NCI-H1694 (cell line): ENCODE measurements at places on chromosomes 3 and 15.

DNA sequence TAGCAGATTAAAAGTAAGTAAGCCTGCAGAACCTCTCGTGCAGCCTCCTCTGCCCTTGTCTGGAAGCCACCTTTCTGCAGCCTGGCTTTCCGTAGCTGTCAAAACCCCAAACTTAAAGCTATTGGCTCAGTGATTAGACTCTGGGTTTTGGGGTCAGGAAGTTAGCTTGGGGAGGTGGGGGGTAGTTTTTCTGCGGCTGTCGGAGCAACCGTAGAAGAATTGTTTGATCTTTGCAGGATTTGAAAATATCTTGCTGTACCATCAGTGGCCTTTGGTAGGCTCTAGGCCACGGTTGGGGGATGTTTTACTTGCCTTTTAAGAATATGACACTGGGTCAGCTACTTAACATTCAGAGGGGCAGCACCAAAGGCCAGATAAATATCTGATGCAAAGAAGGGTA, 88.4 kb upstream of the RASGRP1 start:
- DNase-seq = no peak

- peak; percentile 37 for DNase-seq
These were observed 16.8 kb downstream of the EMC4 start for GRCh38 chr15:34241376-34242330.

- DNase-seq = no peak
These were observed 3.9 kb downstream of the HHLA2 start for GRCh38 chr3:108300103-108300849.

DNA sequence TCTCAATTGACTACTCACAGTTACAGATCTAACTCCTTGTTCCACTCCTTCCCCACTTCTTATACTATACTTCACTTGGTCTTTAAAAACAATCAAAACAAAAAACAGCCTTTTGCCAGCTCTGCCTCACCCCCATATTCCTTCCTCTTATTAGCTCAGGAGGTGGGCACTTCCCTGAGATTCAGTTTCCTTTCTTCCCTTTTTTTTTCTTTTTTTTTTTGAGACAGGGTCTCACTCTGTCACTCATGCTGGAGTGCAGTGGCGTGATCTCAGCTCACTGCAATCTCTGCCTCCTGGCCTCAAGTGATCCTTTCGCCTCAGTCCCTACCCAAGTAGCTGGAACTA, 6.9 kb downstream of the C3orf62 start:
- no peak for DNase-seq

DNA sequence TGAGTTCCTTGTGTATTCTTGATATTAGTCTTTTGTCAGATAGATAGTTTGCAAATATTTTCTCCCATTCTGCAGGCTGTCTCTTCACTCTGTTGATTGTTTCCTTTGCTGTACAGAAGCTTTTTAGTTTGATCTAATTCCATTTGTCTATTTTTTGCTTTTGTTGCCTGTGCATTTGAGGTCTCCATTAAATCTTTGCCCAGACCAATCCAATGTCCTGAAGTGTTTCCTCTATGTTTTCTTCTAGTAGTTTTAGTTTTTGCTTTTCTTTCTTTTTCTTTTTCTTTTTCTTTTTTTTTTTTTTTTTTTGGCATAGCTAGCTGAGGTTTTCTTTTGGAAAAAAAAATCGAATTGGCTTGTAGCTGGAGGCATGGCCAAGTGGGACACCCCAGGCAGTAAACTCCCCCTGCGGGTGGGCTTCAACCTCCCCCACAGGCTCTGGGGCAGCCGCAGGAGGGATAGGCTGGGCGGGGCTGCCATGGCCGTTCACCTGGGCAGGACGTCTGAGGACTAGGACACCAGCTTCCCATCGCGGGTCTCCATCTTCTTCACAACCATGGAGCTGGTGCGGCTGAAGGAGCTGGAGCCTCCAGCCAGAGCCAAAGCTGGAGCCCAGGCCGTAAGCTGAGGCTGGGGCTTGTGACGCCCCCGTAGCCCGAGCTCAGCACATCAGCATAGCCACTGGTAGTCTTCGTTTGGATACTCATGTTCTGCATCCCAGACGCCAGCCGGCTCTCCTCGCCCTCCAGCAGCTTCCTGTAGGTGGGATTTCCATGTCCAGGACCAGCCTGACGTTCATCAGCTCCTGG, 16.2 kb upstream of the PSTPIP1 start:
- DNase-seq = no peak

GRCh38 chr3:70631716-70632307, 319.4 kb upstream of the MDFIC2 start:
- no peak for DNase-seq

GRCh38 chr3:114809668-114810413, 337.2 kb downstream of the ZBTB20 start:
- DNase-seq = no peak

GRCh38 chr15:25849157-25849921, 13.8 kb downstream of the ATP10A start:
- DNase-seq = no peak

- DNase-seq = no peak
These were observed 124.3 kb downstream of the ZNF280D start for GRCh38 chr15:56608993-56609392.

DNA sequence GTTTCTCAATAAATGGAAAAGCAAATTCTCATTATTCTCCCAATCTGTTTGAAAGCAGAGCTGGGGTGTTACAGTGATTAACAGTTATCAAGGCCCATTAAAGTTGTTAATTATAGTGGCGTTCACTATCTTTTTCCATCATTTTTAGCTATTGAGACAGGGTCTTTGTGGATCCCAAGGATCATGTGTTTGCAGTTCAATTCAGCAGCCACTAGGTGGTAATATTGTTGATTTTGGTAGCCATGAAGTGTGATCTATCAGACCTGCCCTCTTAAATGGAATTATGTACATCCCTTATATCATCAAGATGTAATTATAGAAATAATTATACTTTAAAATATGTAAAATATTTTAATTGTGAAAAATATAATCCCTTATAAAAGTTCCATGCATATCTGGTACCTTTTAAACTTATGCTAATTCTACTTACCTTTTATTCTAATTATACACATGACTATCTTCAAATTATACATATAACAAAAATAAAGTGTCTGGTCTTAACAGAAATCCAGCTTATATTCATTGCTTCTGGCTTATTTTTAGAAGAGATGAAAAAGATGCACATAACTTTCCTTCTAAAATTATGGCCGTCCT, 126.4 kb downstream of the GREM1 start:
- DNase-seq = no peak

- no peak for DNase-seq
These were observed 24.5 kb downstream of the KCNMB2 start for GRCh38 chr3:178560759-178561158.

GRCh38 chr3:106628407-106628806, 748.8 kb upstream of the CCDC54 start:
- DNase-seq = no peak

DNA sequence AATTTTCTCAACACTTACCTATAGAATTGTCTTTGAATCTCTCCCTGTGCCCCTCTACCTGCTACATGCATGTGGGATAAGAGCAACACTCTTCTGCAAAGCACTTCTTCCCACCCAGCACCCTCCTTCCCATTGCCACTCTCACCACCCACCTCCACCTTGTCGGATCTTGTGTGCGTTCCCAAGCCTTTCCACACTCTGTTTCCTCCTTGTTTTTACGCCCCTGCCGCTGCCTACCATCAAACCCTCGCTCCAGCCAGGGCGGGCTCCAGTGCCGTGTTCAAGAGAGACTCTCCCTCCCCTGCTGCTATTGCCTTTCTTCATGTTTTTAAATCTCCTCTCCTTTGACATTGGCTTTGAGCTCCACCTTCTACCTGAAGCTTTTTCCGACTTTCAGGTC, 40.2 kb downstream of the ABHD17C start:
- no peak for DNase-seq

DNA sequence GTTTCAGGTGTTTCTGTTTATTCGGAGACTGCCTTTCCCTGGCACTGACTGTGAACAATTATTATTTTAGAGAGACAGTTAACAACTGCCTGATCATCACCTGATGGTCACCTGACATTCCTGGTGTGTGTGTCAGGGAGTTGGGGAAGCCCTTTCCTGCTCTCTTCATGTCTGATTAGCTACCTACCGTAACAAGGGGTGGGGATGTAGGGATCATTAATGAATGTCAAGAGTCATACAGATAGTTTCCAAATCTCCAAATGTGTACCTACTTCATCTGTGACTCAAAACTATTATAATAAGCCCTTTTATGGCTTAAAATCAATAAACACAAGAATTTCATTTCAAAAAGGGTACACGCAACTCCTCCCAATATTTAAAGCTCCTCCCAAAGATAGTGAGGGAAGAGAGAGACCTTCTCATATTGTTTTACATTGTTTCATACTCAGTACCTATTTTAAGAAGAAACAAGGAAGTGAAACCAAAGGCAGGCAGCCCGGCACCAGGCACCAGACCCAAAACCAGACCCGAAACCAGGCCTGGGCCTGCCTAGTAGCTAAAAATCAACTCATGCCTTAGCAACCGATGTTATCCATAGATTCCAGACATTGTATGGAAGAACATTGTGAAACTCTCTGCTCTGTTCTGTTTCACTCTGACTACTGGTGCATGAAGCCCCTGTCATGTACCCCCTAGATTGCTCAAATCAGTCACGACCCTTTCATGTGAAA, 844.9 kb upstream of the ALCAM start:
- no peak for DNase-seq
